ENCODE measurements at places on chromosomes 4 and X. TPM values are rescaled to one million over a fixed set of nuclear protein-coding genes. Genes with fewer than 3 reads are reported as not detected.

GRCh38 chr4:5890063-5890727, 2.7 kb downstream of the CRMP1 start:
- no peak for DNase-seq

HS6ST2 gene
- not detected for polyA plus RNA-seq

DNA sequence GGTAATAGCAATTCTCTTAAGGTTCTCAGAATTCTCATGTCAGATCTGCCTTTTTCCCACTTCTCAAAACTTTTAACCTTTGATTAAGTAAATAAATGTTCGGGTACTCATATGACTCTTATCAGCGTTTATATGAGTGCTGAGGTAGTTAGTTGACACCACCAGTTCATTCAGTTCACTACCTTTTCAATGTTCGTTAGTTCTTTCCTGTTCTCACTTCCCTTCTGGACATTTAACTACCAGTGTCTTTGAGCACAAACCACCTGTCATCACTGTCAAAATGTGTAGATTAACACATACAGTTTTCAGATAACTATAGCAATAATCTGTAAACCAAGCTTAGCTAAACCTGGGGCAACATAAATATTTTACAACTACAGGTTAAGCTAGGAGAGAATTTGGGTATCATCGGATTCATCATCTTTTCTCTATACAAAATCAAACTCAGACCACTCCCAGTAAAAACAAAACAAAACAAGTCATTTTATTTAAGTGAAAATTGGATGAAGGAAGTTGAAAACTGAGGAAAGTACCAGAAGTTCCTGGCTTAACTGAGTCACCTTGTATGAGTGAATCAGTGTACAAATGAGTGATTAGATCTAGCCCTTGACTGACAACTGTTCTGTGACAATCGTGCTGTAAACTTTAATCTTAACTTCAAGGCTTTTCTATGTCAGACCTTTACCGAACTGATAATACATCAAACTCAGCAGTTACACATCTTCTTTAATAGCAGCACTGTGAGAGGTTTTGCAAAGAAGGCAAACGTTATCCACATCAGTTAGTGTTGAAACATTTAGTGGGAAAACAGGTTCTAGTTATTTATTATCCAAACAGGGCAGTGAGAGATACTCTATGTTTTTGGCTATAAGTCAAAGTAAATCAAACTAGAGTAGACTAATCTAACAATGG, 41.9 kb downstream of the ARHGEF38 start:
- DNase-seq: no peak

GRCh38 chr4:16029262-16029661, 54.6 kb downstream of the PROM1 start:
- no peak for DNase-seq

GRCh38 chrX:17713288-17713687, 24.0 kb upstream of the SCML1 start:
- no peak for DNase-seq

GRCh38 chrX:2397229-2398063, 103.3 kb downstream of the DHRSX start:
- DNase-seq: no peak

DNA sequence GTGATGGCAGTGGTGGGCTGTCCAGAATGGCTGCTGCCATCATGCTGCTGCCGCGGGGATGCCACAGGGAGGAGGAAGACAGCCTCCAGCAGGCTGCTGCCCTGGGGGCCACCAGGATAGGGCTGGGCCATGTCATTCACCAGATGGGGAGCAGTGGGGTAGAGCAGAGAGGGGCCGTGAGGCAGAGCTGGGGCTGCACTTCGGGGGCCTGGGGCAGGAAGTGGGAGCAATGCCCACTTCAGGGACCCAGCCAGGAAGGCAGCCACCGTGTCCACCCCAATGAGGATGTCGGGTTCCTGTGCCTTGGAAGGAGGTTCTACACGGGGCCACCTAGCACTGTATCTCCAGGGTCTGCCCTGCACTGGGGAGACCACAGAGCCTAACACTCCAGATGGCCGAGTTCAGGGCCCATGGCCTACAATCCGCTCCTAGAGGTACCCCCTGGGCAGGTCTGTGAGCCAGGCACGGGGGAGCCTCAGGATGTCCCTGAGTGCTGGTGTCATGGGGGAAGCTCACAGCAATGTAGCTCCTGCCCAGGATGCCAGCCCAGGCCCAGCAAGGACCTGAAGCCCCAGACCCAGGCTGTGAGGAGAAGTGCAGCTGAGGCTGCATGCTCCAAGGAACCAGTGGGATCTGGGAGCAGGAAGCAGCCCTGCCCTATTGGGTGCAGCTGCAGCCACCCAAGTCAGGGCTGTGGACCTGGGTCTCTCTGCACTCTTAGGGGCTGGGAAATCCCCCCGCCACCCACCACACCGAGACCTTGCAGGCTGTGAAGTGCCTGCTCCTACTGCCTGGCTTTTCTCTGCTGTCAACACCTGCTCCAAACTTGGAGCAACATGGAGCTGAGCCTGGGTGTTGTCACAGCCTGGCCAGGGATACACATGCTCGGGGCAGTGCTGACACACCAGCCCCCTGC, 140.3 kb downstream of the PDHA2 start:
- DNase-seq: no peak

- no peak for DNase-seq
Observed at GRCh38 chr4:4735136-4735750, 124.2 kb upstream of the MSX1 start.

DNA sequence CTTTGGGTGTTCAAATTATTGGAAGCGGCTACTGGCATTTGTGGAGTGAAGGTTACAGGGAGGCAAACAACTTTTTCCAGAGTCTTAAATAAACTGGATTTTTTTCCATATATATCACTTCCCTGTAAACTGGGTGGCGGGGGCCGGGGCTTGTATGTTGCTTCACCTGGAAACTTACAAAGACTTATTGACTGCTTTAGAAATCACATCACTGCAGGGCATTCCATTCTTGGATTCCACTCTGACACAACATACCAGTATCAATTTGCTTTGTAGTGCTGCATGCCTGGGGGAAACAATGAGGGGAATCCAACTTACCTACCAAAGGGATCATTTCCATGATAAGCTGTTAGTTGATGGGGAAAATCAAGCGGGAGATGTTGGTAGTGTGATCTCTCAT, 21.7 kb upstream of the FAM156A start:
- no peak for DNase-seq

GYG2 gene
- 9.3 TPM for polyA plus RNA-seq

DNA sequence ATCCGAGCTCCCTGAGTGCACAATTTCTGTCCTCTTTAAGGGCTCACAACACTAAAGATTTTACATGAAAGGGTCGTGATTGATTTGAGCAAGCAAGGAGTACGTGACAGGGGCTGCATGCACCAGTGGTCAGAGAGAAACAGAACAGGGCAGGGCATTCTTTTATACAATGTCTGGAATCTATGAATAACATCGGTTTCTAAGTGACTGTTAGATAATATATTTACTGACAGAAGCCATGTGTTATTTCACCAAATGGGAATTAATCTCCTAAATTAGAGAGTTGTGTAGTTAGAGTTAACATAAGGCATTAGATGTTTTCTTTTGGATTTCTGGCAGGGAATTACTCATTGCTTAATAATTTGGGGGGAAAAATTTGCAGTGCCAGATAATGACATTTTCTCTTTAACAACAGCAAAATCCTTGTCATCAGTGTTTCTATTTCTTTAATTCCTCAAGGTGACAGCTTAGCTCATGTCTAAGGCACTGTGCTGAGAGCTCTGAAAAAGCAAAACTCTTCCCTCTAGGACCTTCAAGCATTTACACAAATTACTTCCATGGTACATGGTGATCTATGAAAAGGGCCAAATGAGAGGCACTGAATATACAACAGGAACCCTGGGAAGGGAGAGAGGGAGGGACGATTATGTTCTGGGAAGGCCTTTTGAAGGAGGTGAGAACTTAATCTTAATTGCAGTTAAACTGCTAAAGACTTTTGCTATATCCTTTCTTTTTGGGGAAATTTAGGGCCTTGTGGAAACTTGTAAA, 145.0 kb downstream of the RTL3 start:
- DNase-seq: no peak

GRCh38 chr4:76084542-76084941, 10.0 kb downstream of the ART3 start:
- no peak for DNase-seq

DNA sequence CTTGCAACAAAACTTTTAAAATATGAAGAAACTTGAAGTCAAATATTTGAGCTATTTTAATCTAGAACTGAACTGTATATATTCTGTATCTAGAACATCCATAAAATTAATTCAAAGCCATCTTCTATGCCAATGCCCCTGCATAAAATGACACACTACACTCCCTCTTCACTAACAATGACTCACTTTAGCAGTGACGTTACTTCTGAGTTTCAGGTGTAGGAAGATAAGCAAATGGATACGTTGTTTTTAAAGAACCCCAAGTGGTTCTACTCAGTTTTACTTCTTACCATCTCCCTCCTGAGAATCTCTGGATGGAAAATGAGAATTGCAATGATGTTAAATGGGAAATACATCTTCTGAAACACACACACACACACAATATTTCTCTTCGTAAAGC, 45.2 kb downstream of the CXXC4 start:
- DNase-seq: no peak

Data from BJ (cell line).